NCI-H446 treated with DMSO at 0.1 percent for 48 hours (cell line): ENCODE measurements at places on chromosomes 7 and 10.

- no peak for DNase-seq
Observed at GRCh38 chr10:116444527-116445142, 17.0 kb downstream of the PNLIPRP3 start.

- DNase-seq, result no peak
Observed at GRCh38 chr7:14055813-14056212, 66.3 kb upstream of the ETV1 start.

DNA sequence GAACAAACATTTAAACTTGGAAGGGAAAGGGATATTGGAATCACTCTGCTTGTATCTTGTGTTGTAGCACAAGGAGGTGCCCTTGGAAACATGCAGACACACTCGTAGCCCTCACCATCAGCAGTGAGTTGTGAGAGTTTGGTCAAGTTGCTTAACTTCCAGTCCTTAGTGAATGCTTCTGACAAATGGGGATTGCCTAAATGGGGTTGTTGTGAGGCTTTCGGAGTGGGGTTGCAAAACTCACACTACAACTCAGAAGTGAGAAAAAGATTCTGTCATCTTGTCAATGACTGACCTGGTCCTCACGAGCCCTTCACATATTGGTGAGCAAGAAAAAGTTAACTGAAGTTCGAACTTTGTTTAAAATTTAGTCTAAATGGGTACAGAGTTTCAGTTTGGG lies 29.0 kb upstream of the GSDME start:
- DNase-seq, result no peak

DNA sequence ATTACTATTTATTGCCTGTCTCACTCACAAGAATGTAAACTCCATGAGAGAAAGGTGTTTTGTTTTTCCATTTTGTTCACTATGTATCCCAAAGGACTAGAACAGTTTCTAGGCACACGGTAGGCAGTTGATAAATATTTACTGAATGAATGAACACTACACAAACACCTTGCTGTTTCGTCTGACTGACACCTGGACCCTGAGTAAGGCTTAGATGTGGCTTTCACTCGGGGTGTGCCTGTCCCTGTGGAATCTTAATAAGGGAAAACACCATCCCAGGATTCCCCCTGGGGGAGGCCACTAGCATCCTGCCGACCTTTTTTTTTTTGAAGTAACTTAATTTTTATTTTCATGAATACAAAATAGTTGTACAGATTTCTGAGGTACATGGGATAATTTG lies 66.6 kb upstream of the STEAP1B start:
- no peak for DNase-seq

DNA sequence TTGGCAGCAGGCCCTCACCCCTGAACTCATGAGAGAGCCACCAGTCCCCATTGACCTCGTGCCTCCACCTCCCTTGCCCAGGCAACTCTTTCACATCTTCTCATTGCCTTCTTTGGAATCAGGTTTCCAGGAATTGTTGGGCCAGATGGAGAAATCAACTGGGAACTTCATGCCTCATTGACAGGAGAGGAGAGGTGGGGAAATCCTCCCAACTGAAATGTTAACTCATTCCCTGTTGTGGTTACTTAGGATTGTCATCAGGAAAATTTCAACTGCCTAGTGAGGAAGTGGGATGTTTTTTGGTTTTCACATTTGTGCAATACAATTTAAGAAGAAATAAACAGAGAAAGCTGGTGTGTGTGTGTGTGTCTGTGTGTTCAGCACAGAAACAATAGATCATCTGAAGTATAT lies 106.6 kb upstream of the INHBA start:
- no peak for DNase-seq

- no peak for DNase-seq
Observed at GRCh38 chr10:6888434-6888833, 308.4 kb upstream of the PRKCQ start.

DNA sequence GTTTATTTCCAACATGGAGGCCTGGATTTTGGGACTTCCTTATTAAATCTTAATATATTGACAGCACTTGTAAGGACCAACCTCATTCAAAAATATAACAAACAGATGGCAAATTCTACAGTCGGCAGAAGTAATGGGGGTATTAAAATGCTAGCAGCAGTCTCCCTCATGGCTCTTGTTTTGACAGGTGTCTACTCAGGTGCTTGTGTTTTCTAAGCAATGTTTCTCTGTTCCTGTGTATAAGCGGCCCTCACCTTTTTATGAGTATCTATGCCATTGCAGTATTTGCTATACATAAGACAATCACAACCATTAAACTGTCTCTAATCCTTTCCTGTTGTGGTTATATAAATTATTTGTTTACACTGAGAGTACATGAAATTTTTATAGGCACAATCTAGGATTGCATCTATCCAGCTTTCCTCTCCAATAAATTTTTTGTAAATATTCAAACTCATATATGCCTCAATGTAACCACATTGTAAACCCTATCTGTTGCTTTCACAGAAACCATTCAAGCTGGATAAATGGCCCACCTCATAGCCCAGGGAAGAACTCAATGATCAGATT lies 65.4 kb upstream of the LRRTM3 start:
- no peak for DNase-seq

DNA sequence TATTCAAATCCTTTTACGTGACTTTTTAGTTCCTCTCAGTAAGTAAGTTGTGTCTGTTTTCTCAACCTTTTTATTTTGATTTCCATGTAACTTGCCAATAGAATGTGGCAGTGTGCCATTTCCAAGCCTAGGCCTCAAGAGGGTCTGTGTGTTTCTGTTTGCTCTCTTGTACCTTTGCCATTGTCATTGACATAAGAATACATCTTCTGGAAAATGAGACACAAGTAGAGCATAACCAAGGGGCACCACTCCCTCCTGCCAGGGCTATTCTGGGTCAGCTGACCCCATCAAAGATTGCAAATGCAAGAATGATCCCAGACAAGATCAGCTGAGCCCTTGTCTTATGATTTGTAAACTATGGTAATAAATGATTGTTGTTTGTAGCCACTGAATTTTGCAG lies 524.0 kb downstream of the IPMK start:
- no peak for DNase-seq

DNA sequence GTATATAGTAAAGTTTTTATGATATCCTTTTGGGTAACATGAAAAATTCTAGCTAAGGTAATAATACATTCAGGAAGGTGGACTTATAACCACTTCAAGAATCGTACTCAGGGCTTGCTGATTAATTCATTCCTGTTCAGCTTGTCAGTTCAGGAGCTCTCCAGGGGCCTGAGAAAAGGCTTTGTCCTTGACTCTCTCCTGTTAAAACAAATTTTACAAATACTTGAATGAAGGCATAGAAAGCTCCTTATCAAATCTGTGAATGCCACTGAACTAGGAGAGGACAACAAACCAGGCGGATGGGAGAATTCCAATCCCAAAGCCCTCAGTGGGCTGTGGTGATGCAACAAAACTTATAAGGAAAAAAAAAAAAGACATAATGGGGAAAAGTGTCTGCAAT lies 354.5 kb upstream of the ZMIZ1 start:
- DNase-seq, result no peak

DNA sequence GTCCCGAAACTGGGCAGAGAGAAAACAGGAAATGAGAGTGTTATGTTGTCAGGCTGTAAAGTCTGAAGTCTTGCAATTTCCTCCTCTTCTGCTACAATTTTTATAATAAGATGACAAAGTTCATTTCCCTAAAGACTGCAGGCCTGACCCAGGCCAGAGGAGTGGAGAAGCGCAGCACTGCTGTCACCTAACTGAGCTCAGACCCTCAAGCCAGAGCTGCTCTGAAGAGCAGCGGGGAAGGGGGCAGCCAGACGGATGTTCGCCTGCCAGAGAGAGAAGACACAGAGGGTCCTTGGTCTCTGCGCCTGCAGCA lies 12.6 kb upstream of the AOAH start:
- no peak for DNase-seq

- DNase-seq, result no peak
Observed at GRCh38 chr10:35348609-35349388, 12.5 kb downstream of the CCNY start.

GRCh38 chr10:113947184-113948041 lies 93.0 kb downstream of the NHLRC2 start:
- DNase-seq, result no peak

DNA sequence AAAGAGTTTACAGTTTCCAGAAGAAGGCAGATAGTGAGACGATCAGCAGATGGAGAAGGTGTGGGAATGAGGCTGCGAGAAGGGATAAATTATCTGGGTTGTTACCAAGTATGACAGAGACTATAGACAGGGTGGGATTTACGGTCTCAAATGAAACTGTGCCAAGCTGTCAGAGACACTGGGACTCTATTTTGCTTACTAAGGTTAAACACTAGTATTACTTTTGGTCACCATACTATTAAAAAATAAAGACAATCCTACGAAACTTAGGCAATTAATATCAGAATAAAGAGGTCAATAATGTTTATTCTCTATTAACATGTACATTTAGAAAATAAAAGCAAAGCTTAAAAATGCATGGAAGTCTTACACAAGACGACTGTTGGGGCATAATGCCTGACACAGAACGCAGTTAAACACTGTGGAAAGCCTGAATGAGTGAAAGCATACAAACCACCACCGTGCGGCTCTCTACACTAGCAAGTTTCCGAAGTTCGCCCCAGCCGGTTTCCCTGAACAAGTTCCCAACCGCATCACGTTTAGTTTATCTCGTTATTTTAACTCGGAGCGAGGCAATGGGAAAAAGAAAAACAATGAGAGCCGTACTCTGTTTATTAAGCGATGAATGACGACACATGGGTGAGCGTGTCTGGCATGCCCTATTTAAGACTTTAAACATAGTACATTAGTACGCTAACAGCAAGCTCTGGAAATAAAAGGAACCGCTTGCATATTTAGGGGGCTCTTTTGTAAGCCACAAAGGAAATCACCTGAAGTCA lies 909 bp upstream of the CC2D2B start:
- no peak for DNase-seq

GRCh38 chr10:137031-137430 lies 1.8 kb downstream of the ZMYND11 start:
- no peak for DNase-seq

DNA sequence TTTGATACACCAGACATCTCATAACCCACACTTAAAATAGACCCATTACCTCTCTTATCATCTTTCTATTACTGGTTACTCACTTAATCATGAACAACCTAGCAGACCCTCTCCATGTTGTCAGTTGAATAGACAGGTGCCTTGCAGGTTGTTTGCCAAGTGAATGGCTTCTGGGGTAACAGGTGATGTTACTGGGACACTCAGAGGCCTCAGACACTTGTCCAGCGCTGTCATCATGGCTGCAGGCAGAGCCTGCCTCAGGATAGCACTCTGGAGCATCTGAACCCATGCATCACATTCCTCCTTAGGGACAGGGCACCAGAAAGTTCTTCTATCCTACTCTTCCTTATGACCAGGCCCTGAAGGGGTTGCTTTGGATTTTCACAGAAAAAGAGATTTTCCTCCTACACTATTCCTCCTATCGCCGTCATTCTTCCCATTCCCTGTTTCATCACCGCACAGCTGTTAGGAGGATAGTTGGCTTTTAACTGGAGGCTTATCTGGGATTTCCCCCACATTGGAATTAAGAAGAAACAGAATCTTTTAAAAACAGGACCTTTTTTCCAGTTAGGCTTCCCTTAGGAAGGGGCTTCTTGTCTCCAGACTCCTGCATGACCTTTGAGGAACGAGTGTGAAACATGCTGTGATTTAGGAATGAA lies 182.1 kb downstream of the VTI1A start:
- DNase-seq, result no peak

DNA sequence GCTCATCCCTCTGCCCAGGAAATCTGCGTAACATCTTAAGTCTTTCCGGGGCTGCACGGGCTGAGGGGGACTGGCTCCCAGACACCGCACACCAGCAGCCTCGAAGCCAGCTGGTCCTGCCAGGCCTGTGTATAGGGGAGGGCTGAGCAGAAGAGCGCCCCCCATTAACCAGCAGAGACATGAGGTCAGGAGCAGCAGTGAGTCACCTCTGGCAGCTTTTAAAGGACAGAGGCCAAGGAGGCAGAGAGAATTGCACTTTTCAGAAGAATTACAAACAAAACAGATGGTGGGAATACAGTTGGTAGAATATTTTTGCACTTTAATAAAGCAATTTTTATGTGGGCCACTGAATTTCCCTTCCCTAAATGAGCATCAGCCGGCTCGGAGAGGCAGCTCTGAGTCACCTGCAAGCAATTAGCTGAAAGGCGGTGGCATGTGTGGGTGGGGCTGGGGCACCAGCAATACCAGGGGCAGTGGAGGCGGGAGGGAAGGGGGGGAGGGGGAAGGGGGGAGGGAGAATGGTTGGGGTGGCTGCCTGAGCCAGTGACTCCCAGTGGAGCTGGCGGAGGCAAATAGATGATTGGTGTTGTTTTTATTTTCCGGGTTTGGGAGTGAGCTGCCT lies 39.1 kb downstream of the GOLGA7B start:
- peak; percentile 51 for DNase-seq

GRCh38 chr7:135337977-135338550 lies 104.4 kb downstream of the STRA8 start:
- DNase-seq, result no peak

DNA sequence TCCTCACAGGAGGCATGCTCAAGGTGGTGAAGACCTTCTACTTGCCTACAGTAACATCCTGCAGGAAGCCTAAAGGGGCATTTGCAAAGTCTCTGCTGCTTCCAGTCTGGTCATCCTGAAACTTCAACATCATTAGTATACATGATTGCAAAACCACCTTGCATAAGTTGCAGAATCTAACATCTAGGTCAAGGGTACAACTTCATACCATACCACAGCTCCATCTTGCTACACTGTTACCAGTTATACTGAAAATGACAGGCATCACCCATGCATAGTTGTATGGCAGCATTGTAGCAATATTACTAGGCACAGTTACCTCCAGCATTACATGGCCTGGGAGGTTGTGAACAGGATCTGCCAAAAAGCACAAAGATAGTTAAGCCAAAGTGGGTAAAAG lies 13.7 kb upstream of the MACROH2A2 start:
- no peak for DNase-seq

DNA sequence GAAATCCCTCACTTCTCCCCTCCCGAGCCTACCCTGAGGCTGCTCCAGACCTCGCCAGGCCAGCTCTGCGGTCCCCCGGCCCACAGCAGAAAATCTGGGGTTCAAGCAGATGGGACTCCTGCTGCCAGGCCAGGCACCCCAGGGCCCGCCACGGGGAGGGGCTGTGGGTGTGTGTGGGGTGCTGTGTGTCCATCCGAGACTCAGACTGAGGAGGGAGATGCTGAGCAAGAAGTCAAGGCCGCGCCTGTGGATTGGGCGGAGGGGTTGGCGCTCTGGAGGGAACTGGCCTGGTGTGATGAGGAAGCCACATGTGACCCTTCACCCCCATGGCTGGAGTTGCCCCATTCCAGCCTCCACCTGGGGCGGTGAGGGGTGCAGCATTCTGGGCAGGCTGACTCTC lies 51.1 kb downstream of the YKT6 start:
- no peak for DNase-seq

DNA sequence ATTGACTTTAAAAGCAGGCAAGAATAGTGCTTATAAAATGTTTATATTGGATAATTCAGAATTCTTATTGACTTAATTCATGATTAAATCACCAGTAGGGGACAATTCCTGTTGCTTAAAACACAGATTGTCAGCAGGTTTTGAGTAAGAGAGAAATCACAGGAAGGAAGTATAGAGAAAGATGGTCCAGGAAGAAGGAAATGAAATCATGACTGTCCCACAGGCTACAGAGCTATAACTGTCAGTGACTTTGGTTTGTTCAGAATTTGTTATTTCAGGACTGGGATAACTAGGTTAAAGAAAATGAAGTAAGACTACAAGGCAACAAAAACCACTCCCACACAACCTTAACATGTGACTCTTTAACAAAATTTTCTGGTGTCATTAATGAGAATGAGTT lies 6.8 kb downstream of the GNGT1 start:
- no peak for DNase-seq
